ENCODE measurements at places on chromosomes 7 and 10.

GRCh38 chr7:11817111-11817740, 14.8 kb downstream of the THSD7A start:
- DNase-seq, result no peak

GRCh38 chr7:2897023-2897422, 52.9 kb upstream of the GNA12 start:
- no peak for DNase-seq

DNA sequence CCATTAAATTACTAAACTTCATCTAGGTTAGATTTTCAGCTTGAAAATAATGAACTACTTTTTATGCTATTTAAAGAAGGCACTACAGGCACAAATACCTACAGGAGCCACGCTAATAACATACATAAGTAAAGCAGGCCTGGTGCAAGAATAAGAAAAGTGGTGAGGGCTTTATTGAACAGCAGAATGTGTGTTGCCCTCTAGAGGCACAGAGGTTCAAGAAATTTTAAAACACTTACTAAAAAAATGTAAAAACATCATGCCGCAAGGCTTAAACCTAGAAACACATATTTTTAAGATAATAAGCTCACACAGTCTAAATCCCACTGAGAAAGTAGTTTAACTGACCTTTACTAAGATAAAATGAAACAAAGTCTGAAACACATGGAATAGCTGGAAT, 20.3 kb downstream of the CACUL1 start:
- DNase-seq, result no peak

GRCh38 chr10:124362568-124362967, 56.2 kb downstream of the OAT start:
- DNase-seq, result no peak

DNA sequence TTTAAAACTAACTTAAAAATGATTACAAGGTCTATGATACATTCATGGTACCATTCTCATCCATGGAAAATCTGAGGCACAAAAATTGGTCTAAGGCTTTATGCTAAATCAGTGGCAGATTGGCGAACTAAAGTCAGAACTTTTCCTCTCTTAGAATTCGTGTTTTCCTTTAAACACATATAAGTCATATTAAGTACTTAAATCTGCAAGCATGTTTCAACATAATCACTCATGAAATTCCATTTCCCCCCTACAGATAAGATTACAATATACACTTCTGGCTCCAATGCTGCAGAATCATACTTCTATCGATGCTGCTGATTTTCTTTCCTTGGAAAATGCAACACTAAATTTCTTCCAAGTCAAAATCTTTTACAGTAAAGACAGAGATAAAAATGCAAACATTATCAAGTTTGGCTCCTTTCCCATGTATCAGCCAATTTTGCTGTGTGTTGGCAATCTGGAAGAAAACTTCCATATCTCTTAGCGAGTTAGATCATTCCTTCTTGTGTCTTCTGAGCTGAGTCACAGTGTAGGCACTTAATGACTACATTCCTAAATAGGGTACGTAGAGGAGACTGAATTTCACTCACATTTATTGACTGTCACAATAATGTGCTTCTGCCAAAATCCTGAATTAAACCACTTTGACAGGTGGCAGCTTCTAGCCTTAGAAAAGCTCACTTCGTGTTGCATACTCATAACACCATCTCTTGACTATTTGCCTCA, 76.4 kb upstream of the LRRC17 start:
- DNase-seq, result peak; percentile 24

DNA sequence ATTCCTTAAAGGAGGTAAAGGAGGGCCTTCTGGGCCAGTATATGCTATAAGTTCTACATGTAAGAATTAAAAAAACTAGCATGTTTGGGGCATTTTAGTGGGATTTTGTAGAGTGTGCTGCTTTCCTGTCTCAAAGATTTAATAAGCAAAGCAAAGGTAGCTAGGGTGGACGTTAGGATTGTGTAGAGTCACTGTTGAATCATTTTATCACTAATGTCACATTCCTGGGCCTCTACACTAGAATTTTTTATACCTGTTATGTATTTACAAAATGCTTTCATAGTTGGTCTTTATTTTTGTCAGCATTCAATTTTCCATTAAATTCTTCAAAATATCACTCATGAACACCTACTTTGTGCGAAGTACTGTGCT, 139.4 kb upstream of the PHYHIPL start:
- DNase-seq, result no peak

Data from HCT116 (cell line).